ENCODE measurements at places on chromosomes 16 and 17.

DNA sequence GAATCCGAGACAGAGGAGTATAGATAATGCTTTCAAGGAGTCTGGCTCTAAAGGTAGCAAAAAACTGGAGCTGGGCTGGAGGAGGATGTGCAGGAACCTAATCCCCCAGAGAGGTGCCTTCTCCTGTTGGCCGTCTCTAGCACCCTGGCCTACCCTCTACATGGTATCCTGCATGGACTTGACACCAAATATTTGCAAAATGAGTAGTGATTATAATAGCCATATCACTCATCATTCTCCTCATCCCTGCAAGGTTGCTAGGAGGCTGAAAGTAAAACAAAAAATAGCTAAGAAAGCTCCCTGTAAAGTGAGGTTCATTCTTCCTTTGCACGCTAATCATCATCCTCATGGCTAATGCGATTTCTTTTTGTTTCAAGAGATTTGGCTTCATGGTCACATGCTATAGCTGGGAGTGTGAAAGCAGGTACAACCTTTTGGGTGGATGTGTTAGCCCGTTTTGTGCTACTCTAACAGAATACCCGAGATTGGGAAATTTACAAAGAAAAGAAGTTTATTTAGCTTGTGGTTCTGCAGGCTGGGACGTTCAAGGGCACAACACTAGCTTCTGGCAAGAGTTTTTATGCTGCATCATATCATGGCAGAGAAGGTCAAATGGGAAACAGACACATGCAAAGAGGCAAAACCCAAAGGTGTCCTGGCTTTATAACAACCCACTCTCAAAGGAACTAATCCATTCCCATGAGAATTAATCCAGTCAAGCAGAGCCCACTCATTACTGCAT, 27.1 kb upstream of the CIITA start:
- DNase-seq: no peak

DNA sequence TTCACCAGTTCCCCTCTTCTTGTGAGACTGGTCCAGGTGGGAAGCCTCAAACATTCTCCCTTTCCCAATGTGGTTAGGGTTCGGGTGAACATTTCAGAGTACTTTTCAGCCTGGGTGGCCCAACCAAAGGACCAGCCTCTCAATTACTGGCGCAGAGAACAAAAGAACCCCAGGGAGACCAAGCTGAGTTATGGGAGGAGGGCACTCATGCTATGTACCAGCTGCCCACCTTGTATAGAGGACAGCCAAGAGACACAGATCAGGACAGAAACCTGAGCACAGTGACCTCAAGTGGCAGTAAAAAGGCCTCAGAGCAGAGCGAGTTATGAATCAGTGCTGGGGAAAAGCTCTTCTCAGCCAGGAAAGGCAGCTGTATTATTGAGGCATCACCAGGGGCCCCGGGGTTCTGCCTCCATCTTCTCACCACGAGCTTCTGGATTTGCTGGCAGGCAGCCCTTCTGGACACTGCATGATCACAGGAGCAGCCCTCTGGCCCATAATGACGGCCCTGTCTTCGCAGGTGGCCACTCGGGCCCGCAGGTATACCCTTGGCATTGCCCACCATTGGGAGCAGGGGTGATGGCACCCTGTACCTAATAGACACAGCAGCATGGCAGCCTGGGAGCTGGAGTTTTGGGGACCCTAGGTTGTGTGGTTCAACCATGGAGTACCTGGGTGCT, 3.8 kb downstream of the G6PC3 start:
- no peak for DNase-seq

DNA sequence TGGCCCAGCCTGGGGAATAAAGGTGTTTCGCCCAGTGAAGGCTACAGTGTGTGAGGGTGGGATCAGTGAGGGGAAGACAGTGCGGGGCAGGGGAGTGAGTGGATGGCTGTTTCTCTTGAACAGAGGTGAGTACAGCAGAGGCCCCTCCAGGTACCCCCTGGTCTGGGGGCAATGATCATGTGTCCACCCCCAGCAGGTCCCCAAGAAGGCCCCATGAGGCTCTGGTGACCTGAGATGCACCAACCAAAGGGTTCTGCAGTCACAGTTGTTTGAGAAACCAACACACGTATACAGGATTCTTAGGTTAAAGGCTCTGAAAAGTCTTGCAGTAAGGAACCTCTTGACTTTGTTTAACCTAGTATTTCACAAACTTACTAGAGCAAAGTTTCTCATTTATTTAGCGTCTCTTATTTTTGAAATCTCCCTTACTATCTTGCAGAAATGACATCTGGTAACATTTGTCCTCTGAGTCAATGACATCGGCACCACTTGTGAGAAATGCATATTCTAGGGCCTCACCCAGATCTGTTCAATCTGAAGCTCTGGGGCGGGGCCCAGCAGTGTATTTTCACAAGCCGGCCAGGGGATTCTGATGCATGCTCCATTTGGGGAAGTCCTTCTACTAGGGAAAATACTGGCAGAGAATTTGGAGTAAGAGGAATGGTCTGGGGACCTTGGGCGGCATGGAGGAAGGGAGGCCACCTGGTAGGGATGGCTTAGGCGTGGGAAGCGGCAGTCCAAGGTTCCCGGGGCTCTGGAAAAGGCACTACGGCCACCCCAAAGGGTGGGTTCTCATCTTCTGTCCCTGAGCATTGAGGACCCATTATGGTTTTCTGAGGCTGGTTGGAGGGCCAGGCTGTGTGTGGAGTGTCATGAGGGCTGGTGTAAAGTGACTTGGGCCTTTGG, 217.3 kb downstream of the NTN1 start:
- DNase-seq: no peak

GRCh38 chr16:9650284-9650683, 531.9 kb downstream of the GRIN2A start:
- DNase-seq: no peak

GRCh38 chr16:23368469-23368868, 66.4 kb downstream of the SCNN1B start:
- DNase-seq: peak; percentile 20

DNA sequence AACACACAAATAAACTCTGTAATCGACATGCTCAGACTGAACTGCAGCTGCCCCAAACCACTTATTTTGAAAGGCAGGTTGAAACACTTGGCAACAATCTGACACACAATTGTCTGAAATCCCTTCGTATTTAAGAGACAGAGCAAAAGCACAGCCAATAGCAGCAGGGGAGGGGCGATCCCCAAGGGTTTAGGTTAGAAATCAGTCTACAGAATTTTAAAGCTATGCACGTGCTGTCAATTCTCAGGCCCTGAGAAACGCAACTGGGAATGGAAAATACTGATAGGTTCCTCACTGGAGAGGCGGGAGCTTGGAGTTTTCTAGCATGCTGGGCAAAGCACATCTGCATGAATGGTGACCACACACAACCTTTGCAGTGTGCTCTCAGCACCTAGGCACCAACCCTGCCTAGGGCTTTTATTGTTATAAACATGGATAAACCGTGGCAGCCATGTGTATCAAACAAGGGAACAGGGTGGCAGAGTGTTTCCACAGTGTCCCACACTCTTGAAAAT, 168.0 kb downstream of the AATF start:
- DNase-seq: no peak

DNA sequence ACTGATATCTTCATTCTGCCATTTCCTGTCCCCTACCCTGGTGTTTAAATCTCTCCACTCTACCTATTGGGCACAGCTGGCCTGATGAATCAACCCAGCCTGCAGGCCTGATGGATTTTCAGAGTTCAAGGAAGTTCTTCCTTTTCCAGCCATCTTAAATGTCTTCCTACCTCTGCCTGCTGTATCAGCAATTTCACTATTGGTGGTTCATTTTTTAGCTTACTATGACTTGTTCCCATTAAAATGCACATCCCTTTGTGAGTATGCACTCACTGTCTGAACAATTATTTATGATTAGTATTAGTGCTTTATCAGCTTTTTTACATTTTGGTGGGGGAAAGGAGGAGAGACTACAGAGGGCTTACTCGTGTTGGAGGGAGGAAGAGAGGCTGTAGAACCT, 48.6 kb upstream of the CRHR1 start:
- no peak for DNase-seq

DNA sequence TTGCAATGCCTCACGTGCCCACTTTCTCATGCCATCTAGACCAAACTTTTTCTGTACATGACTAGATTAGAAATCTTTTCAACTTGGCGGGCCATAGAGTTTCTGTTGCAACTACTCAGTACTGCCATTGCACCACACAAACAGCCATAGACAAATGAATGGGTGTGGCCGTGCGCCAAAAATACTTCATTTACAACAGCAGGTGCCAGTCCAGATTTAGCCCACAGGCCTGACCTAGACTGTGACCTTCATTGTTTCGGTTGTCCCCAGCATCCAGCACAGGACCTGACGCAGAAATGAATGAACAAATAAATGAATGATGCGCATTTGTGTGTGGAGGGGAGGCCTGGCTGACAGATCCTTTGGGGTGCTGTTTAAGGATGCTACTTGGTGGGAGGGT, 14.3 kb upstream of the PDK2 start:
- no peak for DNase-seq

DNA sequence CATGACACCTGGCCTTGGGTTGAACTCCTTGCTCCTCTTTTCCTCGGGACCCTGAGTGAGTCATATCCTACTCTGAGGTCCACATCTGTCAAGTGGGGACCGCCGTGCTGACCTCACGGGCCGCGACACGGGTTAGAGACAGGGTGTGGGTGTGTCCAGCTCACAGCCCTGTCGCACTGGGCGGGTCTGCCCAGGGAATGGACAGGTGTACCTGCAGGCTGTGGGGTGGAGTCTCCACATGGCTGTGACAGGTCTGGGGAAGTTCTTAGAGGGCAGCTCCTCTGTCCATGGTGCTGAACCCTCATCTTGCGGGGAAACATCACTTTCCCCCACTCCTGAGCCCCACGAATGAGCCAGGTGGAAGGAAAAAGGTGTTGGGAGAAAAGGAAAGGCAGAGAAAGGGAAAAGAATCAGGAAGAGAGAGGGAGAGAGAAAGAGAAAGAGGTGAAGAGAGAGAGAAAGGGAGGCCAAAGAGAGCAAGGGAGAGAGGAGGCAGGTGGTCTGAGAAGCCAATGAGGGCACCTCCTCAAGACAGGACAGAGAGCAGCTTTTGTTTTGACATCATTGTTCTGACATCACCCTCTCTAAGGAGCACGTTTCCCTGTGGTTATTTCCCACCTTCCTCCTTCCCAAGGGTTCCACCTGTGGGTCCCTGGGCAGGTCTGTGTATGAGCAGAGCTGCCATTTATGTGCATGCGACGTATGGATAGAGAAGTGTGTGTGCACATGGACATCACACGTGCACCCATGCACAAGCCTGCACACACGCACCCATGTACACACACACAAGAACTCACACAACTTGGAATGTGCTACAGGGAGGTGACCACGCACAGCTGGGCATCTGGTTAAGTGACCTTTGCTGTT, 32.6 kb upstream of the CBFA2T3 start:
- DNase-seq: no peak

GRCh38 chr16:19868421-19868820, 16.2 kb downstream of the GPRC5B start:
- DNase-seq: no peak

GRCh38 chr16:48347191-48347865, 37.9 kb downstream of the SIAH1 start:
- no peak for DNase-seq

- no peak for DNase-seq
Measured at GRCh38 chr17:81483862-81484194, 28.8 kb downstream of the ACTG1 start.

- no peak for DNase-seq
Measured at GRCh38 chr17:40490289-40490853, 11.1 kb downstream of the TNS4 start.

- DNase-seq: peak; percentile 13
Measured at GRCh38 chr16:56451753-56452689, 667 bp downstream of the OGFOD1 start.

GRCh38 chr16:57386381-57386951, 14.2 kb downstream of the CX3CL1 start:
- no peak for DNase-seq

GRCh38 chr17:59277031-59277430, 54.4 kb upstream of the YPEL2 start:
- DNase-seq: no peak

DNA sequence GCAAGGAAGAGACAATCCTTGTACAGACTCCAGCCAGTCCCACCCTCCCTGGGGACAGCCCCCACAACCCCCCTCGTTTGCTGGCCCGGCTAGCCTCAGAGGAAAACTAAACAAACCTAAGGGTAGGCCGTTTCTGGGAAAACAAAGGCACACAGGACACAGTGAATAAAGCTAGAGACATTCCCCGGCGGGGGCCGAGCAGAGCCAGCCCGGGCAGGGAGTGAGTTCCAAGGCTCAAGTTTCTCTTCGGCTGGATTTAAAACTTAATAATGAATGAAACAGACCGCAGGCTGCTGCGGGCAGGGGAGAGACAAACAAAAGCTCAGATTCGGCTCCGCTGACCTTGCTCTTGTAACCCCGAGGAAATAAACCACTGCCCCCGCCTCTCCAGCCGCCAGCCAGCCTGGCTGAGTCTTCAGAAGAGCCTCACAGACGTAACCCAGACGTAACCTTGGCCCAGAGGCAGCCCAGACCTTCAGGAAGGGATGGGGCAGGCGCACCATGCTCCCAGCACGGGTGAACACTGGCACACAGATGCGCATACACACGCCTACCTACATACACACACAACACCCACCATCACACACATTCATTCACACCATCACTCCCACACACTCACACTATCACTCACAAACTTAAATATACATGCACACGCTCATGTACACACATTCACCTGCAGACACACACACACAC, 216.0 kb downstream of the ZNF423 start:
- DNase-seq: no peak

DNA sequence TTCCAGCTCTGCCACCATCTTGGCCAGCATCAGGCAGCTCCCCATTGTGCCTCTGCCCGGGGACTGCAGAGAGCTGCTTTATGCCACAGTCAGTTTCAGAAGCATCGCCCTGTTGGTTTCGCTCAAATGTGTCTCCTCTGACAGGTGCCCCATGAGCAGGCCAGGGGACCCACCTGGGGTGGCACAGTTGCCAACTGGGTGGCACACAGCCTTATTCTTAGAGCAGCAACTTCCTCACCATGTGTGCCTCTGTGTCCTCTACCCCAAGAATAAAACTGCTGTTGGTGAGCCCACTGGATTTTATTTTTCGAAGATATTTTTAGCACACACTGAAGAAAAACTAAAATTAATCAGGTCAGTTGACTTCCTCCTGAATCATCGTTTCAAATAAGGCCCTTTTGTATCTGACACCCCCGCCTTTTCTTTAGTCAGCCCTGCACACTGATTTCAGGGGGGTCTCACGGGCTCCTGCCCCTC, 44.9 kb upstream of the CACNG5 start:
- no peak for DNase-seq

All from retinal pigment epithelial cell (primary cell).